ENCODE measurements at places on chromosomes 3 and 15.

DNA sequence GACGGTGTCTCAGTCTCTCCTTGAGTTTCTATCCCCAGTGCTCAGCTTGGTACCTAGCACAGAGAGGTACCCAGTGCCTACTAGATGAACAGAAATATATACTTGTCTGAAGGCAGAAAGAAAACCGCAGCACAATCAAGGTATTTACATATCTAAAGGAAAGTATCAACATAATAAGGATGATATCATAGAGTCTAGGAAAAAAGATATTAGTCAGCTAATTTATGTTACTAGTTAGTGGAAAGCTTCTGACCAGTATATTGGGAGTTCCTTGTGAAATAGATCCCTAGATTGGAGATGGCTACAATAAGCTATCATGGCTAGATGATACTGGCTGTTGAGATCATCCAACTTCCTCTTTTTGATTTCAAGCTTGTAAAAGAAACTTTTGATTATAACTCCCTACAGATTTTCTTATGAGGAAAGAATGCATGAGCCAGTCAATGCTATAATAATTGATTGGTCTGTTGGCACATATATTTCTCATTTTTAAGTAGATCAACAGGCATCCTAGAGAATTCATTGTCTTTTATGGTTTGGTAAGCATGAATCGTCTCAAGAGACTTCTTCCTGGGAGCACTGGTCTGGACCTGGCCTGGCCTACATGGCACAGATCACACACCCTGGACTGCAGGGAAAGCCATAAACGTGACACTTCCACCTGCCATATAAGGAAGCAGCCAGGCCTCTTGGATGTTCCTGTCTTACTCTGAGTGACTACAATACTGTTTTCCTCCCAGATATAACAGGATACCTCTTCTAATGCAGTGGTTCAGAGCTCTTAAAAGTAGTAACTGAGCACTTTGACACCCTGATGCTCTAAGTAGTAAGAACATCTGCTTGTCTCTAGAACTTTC lies 60.7 kb downstream of the IMPG2 start:
- no peak for DNase-seq

GRCh38 chr3:47856669-47857068 lies 53.7 kb downstream of the DHX30 start:
- no peak for DNase-seq

GRCh38 chr3:124246376-124246775 lies 254.5 kb upstream of the ROPN1 start:
- DNase-seq, result no peak

DNA sequence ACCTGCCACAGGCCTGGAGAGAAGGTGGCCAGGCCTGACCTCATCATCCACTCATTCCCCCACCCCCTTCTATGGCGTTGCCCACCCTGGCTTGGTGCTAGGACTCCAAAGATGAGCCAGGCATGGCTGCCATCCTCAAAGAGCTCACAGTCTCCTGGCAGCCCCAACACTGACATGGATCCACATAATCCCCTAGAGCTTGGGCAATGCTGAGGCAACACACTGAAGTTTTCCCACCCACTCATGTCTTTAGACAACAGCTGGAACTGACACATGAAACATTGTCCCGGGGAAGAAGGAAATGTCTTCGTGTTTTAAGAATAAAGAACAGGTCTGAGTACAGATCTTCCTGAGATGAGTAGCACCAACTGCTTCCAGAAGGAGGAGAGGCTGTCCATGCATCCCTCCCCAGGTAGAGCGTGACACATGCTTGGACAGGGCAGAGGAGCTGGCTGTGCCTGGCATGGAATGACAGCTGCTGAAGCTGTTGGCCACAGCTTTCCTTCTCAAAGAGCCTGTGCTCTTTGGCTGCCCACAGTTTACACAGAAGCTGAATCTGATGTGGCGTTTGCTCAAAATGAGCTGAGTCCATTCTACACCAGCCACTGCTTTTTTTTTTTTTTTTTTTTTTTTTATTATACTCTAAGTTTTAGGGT lies 70.1 kb downstream of the HOMER2 start:
- no peak for DNase-seq

DNA sequence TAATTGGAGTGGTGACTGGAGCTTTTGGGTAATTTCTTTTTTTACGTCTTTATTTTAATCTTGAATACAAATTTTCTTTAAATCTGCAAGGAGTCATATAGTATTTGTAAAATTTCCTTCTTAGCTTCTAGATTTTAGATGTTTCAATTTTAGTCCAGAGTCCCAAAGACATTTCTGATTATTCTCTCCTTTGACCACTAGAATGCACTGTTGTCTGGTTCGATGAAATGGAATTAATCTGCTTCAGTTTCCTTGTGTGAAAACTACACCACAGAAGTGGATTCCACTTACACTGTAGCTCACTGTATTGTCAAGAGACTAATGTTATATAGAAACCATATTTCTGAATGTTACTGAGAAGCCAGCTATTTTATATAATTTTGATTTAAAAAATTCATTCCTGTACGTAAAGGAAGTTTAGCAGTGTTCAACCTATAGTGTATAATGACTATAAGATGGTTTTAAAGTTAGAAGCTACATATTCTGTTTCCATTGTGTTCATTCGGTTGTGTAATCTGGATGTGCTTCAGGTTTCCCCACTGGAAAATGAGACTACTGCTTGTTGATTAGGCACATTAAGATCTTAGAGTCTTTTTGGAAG lies 6.1 kb downstream of the GRAMD1C start:
- peak; percentile 16 for DNase-seq

- no peak for DNase-seq
These were observed 100.5 kb downstream of the LINGO1 start for GRCh38 chr15:77532067-77532710.

DNA sequence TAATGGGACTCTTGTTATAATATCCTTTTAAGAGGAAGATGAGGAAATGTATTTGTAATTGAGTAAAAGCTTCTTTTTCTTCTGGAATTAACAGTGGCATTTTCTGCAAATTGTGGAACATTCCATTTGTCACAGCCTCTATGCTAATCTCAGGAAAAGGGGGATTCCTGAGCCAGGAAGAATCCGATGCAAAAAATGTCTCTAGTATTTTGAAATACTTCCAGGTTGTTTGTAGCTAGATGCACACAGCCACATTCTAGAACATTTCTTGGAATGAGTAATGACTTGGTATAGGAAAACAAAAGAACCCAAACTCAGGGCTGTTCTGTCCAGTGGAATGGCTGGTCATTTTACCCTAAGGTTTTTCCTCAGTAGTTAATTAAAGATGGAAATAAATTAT lies 98.5 kb upstream of the SLC2A2 start:
- no peak for DNase-seq

DNA sequence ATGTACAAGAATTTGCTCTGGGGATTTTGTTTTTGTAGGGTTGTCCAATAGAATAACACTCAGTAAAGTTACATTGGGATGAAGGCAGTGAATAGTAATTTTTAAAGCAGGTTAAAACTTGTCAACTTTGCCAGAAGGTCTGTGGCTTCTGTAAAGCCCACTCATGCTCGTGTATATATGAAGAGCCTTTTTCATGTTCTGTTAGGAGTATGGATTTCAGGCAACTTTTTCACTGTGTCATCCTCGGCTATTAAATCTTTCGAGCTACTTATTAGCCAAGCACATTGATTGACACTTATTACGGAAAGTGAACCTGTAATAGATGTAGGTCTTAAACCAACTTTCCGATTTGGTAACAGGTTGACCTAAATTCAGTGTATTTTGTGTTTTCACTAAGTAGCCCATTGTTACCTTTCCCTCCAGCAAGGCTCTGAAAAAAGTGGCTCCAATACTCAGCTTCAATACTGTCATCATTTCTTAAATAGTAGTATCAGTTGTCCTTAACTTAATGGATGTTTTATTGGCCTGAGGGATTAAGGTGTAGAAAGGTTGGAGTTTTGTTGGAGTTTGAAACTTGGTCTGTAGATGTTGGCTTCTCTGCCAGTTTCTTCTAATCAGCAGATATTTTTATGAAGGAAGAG lies 1.7 kb downstream of the PAK2 start:
- DNase-seq, result no peak

DNA sequence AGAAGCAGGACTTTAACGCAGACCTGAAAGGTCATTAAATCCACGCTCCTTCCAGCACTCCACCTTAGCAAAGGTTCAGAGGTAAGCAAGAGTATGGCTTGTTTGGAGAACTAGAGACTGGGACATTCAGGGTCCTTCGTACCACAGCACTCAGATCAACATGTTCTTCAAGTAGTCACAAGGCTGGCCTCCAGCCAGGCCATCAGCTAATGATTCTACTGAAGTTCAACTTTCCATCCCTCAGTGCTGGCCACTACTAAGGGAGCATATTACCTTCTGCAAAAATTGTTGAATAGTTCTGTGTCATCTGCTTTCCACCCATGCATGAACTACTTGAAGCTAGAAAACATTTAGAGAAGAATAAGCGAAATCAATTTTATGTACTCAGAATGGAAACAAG lies 17.6 kb downstream of the CD200R1L start:
- no peak for DNase-seq

DNA sequence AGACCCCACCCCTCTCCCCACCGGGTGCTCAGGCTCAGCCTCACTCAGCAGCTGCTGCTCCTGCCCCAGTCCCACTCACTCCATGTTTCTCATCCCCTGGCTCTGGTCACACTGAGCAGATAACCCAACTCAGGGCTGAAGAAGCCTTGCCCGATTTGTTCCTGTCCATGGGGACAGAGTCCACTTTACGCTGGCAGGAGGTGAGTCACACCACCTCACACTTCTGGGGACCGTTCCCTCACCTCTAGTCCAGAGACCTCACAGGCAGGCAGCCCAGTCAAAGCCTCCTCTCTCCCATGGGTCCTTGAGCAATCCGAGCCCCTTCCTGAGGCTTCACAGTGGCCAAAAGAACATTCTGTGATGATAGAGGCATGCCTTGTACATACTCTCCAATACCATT lies 1.4 kb downstream of the CIDEC start:
- DNase-seq, result no peak

GRCh38 chr3:135161425-135161824 lies 366.4 kb downstream of the EPHB1 start:
- DNase-seq, result no peak

DNA sequence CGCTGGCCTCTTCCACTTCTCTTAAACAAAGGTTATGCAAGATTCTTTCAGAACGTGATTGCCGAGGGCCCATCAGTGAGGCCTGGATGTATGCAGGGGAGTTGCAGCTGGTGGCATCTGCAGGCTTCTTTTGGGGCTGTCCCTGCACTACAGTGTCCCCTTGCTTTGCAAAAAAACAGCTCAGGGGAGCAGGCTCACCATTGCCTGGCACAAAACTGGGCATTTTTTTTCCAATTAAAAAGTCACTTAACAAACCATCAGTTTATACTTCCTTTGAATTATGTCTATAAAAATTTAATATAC lies 148.6 kb downstream of the ATP10A start:
- no peak for DNase-seq

- DNase-seq, result no peak
These were observed 8.5 kb downstream of the CRBN start for GRCh38 chr3:3170998-3171397.

GRCh38 chr3:37918627-37919026 lies 56.9 kb downstream of the CTDSPL start:
- DNase-seq, result no peak

DNA sequence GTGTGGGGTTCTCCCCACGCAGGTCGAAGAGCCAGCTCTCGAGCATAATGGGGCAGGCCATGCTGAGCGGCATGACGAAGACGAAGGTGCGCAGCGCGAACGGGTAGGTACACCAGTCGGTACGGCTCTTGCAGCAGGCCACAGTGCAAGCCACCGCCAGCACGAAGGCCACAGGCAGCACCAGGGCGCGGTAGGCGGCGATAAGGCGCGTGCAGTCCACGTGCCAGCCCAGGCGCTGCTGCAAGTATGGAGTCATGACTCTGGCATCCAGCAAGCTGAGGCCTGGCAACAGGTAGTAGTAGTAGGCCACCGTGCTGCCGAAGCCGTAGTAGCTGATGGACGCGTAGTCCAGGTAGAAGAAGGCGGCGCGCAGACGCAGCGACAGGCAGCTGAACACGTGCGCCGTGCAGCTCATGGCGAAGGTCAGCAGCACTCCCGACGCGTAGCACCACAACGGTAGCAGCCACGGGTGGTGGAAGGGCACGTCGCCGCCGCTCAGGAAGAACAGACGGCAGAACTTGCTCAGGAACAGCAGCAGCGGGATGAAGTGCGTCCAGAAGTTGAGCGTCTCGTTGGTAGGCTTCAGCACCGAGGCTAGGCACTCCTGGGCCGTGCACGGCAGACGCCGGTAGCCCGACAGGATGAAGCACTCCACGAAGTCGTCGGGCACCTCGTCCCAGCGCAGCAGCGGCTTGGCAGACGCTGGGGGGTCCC lies 797 bp downstream of the PAQR9 start:
- no peak for DNase-seq

GRCh38 chr15:21270474-21270873 lies 169.8 kb downstream of the POTEB3 start:
- DNase-seq, result no peak

DNA sequence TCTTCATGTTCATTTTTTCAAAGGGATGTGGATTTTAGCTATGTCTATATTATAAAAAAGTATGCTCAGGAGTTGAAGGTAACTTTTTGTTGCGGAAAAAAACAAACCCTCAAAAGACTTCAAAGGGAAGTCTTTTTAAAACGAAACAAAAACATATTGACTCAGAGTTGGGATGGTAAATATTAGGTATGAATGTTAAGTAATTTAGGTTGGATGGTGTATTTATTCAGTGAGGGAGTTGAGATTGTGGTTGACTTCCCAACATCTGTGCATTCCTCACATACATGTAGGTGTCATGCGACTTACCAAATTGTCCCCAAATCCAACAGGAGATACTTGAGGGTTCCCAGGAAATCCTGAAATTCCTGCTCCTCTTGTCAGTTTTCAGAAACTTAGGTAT lies 32.7 kb upstream of the PLSCR5 start:
- no peak for DNase-seq

DNA sequence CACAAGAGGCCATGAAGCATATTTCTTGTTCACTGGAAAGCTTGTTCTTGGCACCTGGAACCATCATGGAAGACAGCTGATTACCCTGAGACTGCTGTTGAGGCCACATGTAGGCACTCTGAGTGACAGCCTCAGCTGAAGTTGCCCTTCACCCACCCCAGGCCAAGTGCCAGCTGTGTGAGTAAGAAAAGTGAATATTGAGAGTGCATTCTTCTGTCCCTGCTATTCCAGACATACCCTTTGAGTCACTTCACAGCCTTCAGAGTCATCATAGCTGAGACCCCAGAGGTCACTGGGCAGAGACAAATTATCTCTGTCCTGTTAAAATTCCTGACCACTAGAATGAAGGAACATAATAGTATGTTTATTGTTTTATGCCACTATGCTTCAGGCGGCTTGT lies 79.6 kb downstream of the NFKBIZ start:
- no peak for DNase-seq

GRCh38 chr15:60592371-60593169 lies 113.6 kb upstream of the ICE2 start:
- DNase-seq, result peak; percentile 26

Data from forelimb muscle (tissue), 1 donor.